ENCODE measurements at places on chromosomes 1 and 21.

GRCh38 chr1:77948841-77949424 lies 29.9 kb downstream of the FUBP1 start:
- DNase-seq, result no peak

GRCh38 chr1:12012560-12013316 lies 6.6 kb upstream of the MIIP start:
- no peak for DNase-seq

DNA sequence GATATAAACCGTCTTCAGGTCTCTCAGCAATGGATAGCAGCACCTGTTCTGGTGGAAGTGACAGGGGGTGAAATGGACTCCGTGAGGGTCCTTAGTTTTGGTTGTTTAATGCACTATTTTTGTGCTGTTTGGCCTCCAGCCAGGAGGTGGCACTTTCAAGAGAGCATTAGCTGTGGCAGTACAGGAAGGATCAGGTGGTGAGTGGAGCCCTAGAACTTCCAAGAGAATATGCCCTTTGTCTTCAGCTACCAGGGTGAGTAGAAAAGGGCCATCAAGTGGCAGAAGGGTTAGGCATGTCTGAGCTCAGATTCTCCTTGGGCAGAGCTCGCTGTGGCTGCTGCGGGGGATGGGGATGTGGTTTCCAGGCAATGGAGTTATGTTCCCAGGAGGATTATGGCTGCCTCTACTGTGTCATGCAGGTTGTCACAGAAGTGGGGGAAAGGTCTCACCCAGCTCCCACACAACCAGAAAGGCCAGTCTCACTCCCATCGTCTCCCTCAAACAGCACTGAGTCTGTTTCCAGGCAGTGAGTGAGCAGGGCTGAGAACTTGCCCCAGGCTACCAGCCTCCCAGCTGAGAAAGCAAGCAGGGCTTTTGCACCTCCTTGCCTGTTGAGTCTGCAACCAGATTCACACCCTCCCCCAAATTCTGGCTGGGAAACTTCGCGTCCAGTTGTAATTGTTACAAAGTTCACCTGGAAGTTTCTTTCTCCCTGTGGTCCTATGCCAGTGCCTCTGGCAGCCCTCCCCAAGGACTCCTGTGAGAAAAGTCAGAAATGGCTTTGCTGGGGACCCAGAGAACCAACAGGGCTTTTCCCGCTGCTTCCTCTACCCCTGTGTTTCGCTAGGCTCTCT lies 39.1 kb upstream of the TTLL7 start:
- DNase-seq, result no peak

GRCh38 chr1:53524428-53525375 lies 65.5 kb downstream of the DMRTB1 start:
- no peak for DNase-seq

DNA sequence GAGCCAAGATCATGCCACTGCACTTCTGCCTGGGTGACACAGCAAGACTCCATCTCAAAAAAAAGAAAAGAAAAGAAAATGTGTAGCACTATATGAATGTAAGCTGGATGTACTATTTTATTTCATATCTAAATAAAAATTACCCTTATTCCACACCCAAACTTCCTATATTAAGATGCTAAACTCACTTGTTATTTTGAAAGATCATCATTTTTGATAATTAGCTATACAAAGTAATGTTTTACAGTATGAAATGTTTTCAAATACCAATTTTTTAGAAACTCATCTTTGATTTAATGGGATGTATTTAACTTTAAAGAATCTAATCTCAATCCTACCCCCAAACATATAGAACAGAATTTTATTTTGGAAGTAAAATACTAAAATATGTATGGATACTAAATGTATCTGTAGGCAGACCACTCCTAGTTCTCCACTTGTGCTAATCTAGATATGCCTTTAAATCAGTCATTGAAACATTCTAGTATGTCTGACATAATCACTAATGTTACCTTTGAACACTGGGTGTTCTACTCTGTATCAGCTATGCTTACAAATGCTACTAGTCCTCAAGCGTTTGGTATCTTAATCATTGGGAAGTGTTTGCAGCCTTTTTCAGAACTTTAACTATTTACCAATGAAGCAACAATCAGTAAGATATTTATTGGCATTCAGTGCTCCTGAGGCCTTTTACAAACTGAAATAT lies 12.9 kb downstream of the MIER1 start:
- no peak for DNase-seq

GRCh38 chr1:87202922-87203655 lies 125.6 kb upstream of the LMO4 start:
- no peak for DNase-seq

DNA sequence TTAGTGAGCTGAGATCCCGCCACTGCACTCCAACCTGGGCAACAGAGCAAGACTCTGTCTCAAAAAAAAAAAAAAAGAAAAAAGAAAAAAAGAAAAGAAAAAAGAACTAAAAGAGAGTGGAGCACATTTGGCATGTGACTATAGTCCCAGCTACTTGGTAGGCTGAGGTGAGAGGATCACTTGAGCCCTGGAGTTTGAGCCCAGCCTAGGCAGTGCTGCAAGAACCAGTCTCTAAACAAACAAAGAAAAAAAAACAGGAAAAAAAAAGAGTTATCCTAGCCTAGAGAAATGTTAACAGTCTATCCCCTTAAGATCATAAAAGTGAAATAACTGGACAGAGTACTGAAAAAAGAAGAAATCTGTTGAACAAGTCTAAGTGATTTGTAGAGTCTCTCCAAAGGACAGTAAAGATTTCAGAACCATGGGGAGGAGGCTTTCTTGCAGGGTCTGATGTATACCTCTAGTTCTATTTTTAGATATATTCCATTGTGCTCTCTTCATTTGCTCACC lies 4.5 kb upstream of the PRDX1 start:
- no peak for DNase-seq

DNA sequence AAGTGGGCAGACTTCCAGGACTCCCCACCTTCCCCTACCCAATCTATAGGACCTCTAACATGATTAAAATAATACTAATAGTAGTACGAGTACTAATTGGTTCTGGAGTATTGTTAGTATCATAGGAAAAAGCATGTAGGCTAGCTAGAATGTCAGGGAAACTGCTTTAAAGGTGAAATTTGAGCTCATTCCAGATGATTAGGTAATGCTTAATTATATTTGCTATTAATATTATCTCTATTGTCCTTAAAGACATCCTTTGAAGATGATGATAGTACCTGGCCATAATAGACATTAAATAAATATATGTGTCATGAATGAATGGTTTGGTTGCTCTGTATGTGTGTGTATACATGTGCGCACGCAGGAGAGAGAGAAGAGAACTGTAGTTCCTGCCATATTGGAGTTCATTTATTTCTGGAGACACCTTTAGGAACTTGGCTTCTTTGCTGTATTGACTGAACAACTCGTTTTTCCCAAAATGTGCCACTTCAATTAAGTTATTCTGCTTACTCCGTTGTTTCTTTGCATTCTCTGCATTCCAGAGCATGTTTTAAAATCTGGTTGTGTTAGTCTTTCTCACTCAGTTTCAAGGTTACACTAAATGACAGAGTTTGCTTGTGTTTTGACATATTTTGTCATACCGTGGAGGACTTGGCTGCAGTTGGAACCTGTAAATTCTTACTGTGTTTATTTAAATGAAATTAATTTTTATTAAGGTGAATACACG lies 117.1 kb downstream of the OSBPL9 start:
- DNase-seq, result no peak

- no peak for DNase-seq
Measured at GRCh38 chr1:151367658-151368392, 4.7 kb downstream of the SELENBP1 start.

GRCh38 chr1:167428395-167428794 lies 89.9 kb downstream of the CD247 start:
- DNase-seq, result no peak

DNA sequence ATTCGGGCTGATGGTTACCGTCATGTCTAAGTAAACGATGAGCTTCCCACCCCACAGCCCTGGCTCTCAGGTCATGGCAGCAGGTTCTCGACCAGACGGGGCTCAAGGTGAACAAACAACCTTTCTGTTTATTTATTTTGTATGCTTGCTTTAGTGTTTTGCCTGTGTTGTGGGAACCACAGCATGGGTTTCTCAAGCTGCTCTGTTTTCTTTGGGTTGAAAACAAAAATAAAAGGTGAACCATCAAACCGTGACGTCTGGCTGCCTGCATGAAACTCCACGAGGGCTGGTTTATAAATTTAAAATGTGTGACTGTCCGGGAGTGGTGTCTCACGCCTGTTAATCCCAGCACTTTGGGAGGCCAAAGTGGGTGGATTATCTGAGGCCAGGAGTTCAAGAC lies 28.0 kb downstream of the TMEM51 start:
- DNase-seq, result no peak

- DNase-seq, result no peak
Measured at GRCh38 chr1:110708974-110709440, 34.3 kb upstream of the KCNA3 start.

All from stimulated activated effector memory CD8-positive, alpha-beta T cell treated with anti-CD3 and anti-CD28 coated beads, Interleukin-12 subunit alpha, Interleukin-12 subunit beta, amount 100 ng/mL, for 72 hours (primary cell).